ENCODE measurements at places on chromosomes 1 and 21.

DNA sequence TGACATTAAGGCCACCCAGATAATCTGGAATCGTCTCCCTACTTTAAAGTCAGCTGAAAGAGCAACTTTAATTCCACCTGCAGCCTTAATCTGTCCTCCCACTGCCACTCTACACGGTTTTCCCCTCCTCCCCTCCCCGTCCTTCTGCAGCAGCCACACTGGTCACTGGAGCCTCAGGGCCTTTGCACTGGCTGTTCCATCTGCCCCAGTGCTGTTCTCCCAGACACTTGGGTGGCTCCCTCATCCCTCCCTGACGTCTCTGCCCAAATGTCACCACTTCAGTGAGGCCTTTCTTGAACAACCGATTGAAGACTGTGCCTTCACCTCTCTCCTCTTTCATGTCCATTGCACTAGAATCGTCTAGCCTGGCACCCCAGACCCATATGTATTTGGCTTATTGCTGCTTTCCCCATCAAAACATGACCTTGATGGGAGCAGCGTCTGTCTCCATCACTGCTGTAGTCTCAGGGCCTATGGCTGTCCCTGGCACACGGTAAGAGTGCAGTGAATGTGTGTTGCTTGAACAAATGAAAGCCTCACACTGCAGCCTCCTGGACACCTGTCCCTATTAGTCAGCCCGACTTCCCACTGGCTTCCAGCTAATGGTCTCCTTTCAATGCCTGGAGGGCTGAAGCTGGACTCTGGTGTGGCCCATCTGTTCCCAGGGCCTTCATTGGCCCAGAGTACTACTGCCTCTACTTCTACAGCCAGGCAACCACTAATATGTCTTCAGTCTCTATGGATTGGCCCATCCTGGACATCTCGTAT, 10.6 kb upstream of the PRDM16 start:
- no peak for DNase-seq

GRCh38 chr1:29974316-29974724, 738.0 kb downstream of the PTPRU start:
- DNase-seq = no peak

DNA sequence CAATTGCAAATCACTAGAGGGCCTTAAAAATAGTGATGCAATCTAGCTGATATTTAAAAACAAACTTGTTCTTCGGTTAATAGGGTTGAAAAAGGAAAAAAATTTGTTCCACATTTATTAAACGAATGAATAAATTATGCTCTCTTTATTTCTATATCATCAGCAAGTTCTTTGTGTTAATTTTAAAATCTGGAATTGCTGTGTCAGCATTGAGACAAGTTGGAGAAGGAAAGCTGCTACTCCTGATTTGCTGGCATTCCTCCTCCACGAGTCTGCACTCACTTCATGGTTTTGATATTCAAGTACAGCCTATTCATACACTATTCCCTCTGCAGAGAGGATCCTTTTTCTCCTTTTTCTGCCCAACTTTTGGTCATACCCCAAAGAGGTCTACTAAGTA, 117.6 kb downstream of the MRPL39 start:
- DNase-seq = no peak

DNA sequence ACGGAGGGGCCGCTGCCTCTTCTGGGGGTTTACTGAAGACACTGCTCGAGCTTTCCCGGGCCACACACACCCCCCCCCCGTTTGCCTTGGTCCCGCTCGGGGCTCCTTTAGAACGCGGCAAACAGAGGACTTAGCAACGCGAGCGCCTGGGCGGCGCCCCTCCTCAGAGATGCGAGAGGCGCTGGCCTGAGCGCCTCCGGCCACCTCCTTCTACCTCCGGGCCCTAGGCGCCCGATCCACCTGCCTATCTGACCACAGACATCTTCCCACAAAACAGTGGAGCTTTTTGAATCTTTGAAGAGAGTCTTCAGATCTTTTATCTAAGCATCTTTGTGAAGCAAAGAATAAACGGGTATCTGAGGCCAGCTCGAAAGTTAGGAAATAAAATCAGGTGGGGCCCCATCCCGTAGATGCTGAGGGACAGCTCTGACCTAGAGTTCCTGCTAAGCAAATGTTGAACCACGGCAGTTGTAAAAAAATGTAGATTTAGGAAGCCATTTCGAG, 436 bp upstream of the TTLL7 start:
- DNase-seq = no peak

- no peak for DNase-seq
Observed at GRCh38 chr1:19973616-19974015, 5.8 kb downstream of the PLA2G2A start.

- DNase-seq = no peak
Observed at GRCh38 chr1:33682371-33682770, 181.5 kb upstream of the HMGB4 start.

- DNase-seq = no peak
Observed at GRCh38 chr1:210621712-210622111, 293.0 kb downstream of the HHAT start.

GRCh38 chr1:225464851-225465792, 37.3 kb upstream of the LBR start:
- DNase-seq = no peak

- DNase-seq = no peak
Observed at GRCh38 chr1:84298684-84299535, 2.6 kb upstream of the SAMD13 start.

DNA sequence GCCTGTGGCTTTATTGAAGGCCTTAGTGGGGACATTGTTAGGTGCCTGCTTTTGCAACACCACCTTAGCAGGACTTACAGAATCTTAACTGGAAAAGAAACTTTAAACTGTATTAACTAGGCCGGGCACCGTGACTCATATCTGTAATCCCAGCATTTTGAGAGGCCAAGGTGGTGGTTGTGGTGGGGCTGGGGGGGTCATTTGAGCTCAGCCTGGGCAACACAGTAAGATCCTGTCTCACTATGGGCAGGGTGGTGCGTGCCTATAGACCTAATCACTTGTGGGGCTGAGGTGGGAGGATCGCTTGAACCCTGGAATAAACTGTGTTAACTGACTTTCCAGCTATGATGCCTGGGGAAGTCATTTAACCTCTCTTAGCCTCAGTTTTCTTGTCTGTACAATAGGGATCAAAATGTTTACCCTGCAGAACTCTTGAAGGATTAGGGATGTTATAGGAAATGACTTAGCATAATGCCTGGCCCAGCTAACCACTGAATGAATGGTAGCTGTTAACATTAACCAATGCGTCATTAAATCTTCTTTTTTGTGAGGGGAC, 39.5 kb downstream of the IER5 start:
- no peak for DNase-seq
